ENCODE measurements at places on chromosomes 5 and 9. TPM values are rescaled to one million over a fixed set of nuclear protein-coding genes. Genes with fewer than 3 reads are reported as not detected.

GRCh38 chr5:10289991-10290390 lies 17.7 kb downstream of the CMBL start:
- no peak for DNase-seq

GRCh38 chr9:112443200-112443599 lies 43.4 kb upstream of the KIAA1958 start:
- peak; percentile 39 for DNase-seq

DNA sequence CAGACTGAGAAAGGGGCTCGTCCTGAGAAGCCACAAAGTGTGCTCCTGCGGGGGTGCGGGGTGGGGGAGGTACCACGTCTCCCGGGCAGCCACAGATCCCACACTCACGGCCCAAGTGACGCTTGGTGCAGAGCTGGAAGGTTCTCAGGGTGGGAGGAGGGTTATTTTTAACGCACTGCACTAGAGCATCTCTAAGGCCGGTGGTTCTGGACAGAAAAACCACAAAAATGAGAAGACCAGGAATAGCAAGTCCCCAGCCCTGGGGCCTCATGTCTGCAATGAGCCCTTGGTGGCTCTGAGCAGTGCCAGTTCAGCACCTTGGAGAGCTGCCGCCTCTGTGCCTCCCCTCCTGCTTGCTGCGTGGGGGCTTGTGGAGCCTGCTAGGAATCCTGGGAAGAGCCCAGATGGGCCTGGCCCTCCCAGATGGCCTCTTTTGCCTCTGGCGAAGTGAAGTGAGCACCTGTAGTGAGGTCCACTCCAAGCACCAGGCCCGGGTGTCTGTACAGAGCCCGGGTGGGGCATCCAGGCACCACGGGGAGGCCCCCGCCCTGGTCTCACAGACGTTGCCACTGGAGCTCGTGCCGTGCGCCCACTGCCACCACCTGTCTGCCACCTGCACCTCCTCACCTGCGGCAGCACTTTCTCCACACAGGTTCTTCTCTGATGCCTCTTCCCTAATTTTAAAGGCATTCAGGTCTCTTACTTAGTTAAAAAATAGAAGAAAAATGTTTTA lies 48.9 kb upstream of the CACNA1B start:
- no peak for DNase-seq

DNA sequence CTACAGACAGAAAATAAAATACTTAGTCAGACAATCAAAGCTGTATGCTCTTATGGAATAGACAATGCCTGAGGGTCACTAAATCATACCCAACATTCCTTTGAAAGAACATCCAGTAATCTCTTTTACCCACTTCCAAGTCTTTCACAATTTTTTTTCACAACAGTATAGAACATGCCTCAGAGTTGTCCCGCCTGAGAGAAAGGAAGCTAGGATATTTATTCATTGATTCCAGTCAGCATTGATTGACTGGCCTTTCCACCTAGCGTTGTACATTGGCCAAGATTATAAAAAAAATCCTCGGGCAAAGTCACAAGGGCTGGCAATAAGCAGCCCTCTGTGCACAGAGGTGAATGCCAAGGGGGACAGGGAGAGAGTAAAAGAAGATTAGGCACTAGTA lies 318.1 kb upstream of the PIK3R1 start:
- no peak for DNase-seq

GRCh38 chr5:171336521-171337209 lies 27.6 kb downstream of the TLX3 start:
- DNase-seq = peak; percentile 73

PLK2 gene
- total RNA-seq = 250 TPM

DNA sequence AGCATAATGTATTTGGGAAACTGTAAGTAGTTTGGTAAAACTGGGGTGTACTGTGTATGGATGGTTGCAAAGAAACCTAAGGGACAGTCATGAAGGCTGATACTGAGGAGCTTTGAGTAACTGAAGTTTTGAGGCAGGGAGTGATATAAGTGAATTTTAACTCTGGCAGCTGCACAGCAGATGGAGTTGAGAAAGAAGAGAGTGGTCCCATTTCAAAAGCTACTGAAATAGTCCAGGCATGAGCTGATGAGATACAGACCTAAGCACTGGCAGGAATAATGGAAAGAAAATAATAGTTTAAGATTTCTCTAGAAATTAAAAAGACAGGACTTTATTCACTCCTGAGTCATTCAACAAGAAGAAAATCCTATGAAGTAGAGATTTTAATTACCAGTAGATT lies 232.0 kb downstream of the CHSY3 start:
- no peak for DNase-seq

RALGPS1 gene
- 5.5 TPM for total RNA-seq

DNA sequence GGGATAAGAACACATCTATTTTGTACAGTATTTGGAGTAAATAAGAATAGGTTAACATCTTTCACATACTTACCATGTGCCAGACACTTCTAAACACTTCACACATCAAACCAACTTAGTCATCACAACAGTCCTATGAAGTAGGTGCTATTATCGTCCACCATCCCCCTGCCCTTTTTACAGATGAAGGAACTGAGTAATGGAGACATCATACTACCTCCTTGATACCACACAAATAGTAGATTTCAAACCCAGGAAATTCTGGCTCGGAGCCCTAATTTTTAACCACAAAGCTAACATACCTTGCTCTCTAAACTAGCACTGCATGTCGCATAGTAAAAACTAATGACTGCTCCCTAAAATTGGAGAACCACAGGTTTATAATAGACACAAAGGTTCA lies 4.2 kb upstream of the ZNF366 start:
- peak; percentile 67 for DNase-seq

GRCh38 chr5:36452424-36453006 lies 150.8 kb upstream of the RANBP3L start:
- DNase-seq = no peak

SERF1A gene
- total RNA-seq = 6.7 TPM

DNA sequence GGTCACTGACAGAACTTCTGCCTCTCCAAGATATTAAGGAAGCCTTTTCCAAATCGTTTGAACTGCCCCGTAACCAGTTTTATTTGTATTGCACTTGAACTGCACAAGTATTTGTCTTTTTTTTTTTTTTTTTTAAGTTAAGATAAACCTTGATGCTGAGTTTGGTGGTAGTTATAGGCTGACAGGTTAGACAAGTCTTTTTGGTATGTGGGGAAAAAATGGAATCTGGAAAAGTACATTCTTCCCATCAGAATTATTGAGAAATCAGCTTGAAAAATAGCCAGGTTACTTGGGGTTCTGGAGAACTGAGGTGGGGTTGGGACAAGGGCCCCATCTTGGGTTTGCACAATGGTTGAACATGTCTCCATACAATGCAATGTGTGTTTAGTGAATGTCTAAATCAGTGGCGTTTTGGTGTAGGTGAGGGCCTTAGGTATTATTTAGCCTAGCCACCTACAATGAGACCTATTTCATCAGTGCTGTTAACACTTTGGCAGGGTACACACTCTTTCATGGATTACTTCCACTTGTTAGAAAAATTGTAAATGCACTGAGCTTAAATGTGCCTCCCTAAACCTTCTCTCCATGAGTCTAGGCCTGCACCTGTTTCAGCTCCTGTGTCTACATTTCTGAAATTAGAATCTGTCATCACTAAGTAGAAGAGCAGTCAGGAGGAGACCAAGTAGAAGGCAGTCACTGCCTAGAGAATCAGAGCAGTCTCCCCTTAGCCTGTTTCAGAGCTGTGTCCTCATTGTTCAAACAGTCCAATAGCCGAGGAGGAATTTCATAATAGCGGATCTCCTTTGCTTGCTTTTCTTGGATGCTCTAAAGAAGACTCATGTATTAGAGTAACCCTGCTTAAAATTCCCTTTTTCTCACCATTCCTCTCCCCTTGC lies 140.0 kb upstream of the HMHB1 start:
- no peak for DNase-seq

- DNase-seq = peak; percentile 53
These were observed 50.8 kb downstream of the ALDH7A1 start for GRCh38 chr5:126544087-126544740.

FAM221B gene
- total RNA-seq = not detected

PTPDC1 gene
- total RNA-seq = 9.1 TPM

DNA sequence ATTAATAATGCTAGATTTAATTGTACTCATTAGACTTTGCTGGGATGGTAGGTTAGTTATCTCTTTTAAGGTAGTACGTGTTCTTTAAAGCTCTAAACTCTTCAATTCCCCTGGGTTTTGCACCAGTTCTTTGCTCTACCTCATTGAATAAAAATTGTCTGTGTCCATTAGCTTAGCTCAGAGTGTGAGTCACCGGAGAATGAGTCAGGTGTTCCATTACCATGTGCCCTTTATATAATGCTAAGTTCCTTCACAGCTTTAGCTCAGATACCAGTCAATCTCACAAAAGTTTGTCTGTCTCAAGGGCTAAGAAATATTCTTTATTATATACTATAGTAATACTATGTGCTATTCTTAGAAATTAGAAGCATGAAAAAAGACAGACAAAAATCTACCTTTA lies 339.4 kb downstream of the PRELID2 start:
- DNase-seq = peak; percentile 91

- DNase-seq = peak; percentile 86
These were observed 243.8 kb downstream of the BNC2 start for GRCh38 chr9:16626577-16627130.

All from endothelial cell of umbilical vein (primary cell).